CD4-positive, alpha-beta T cell (primary cell): ENCODE measurements at places on chromosomes 12 and 14. TPM values are rescaled to one million over a fixed set of nuclear protein-coding genes. Genes with fewer than 3 reads are reported as not detected.

- H3K4me1 ChIP-seq: peaks cover 57% of the 10 kb centered on the region
- no peak overlapping the region for H3K27ac ChIP-seq
These were observed 2.9 kb downstream of the SCNN1A start for GRCh38 chr12:6372403-6373003.

CRIP2 gene
- total RNA-seq: 62.5 TPM

DNA sequence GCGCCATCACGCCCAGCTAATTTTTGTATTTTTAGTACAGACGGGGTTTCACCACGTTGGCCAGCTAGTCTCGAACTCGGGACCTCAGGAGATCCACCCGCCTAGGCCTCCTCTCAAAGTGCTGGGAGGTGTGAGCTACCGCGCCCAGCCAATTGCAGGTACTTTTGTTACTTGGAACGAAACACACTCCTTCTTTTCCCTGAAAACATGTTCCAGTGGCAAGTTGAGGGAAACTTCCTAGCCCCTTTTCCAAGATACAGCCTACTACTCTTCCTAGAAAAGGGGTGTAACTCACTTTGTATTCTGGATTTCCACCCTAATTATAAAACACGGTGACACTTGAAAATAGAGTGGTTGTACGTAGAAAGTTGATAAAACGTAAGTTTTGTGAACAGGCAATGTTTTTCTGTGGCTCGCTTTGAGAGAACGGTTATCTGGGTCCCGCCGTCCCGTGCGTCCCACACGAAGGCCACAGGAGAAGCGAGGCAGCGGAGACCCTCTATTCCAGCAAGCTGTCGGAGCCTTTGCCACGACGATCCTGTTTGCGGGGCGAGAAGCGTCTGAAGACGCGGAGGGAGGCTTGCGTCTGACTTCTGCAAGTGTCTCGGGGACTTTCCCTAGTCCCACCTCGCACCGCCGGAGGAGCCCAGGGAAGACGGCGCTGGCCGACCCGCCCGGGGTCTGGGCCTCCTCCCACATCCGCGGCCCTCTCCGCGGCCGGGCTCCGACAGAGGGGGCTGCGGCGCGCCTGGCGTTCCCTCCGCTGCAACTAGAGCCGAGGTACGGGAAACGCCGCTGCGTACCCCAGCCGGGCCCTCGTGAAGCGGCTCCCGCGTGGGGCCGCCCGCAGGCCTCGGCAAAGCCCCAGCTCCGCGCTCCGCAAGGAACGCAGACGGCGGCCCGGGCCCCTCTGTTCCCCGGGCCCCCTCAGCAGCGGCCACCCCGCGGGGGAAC is 745 bp downstream of the CDCA4 start:
- no peaks in the 10 kb centered on the region for H3K27me3 ChIP-seq
- H3K27ac ChIP-seq: peak overlapping the region; percentile 71
- peaks cover 67% of the 10 kb centered on the region for H3K4me1 ChIP-seq
- peak overlapping the region; percentile 66 for H3K4me3 ChIP-seq

DNA sequence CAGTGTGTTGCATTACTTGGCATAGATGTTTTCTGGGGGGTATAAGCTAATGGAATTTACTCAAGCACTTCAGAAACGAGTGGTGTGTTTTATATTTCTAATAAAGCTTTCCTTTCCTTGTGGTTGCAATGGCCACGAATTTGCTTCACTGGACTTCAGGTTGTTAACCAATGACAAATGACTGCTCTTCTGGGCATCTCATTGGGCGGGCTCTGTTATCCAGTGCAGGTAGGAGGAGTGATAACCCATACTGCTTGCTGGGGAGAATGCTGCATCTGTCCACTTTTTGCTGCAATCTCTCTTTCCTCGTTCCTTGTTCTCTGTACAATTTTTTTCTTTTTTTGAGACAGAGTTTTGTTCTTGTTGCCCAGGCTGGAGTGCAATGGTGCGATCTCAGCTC is 80.0 kb upstream of the RPH3A start:
- no peaks in the 10 kb centered on the region for H3K4me1 ChIP-seq
- no peaks in the 10 kb centered on the region for H3K27me3 ChIP-seq
- no peak for DNase-seq
- no peaks in the 10 kb centered on the region for H3K36me3 ChIP-seq
- H3K27ac ChIP-seq: no peak overlapping the region
- no peak overlapping the region for H3K4me3 ChIP-seq

- H3K4me1 ChIP-seq: peaks cover 12% of the 10 kb centered on the region
- H3K4me3 ChIP-seq: no peak overlapping the region
- DNase-seq: no peak
- no peaks in the 10 kb centered on the region for H3K27me3 ChIP-seq
These were observed 15.5 kb upstream of the MLXIP start for GRCh38 chr12:122062832-122063693.

RPS6KL1 gene
- total RNA-seq: 12.5 TPM

GRCh38 chr14:68694516-68695235 is 98.2 kb downstream of the ZFP36L1 start:
- H3K27ac ChIP-seq: no peak overlapping the region
- peaks cover 15% of the 10 kb centered on the region for H3K4me1 ChIP-seq
- no peaks in the 10 kb centered on the region for H3K36me3 ChIP-seq
- no peaks in the 10 kb centered on the region for H3K27me3 ChIP-seq
- no peak for DNase-seq

DNA sequence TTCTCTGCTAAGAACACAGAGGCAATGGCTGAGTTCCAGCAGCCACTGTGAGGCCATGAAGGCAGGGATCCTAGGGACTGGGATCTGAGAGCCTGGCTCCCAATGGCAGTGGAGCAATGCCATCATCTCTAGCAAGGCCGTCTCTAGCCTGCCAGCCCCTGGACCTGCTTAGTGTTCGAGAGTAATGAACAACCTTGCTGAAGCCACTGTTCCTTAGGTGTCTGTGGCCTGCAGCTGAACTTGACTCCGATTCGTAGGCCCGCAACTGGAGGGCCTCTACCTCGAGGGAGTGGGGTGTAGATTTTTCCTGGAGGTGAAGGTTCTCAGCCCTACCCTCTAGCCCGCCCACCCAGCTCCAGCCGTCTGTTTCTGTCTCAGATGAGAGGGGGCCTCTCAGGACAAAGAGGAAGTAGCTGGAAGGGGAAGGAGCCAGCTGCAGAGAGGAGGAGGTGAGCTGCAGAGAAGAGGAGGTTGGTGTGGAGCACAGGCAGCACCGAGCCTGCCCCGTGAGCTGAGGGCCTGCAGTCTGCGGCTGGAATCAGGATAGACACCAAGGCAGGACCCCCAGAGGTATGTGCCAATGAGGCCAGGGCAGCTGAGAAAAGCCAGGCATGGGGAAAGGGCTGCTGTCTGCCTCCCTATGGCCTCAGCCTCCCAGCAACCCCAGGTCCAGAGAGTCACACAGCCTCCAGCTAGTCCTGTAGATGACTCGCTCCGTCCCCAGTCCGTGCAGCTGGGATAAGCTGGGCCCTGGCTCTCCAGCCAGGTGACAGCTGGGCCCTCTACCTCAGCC is at the start of gene PLD4:
PLD4 (plus strand) TSS at position 459 of the 793 bp plus-strand sequence. CDS start 2,262 bp downstream, outside the sequence.
- peaks cover 6% of the 10 kb centered on the region for H3K4me1 ChIP-seq
- H3K4me3 ChIP-seq: peak within 1 kb of the TSS; percentile 19
- H3K27me3 ChIP-seq: no peaks in the 10 kb centered on the region
